ENCODE measurements at places on chromosomes 16 and 17.

GRCh38 chr17:49018116-49018612 is 21.0 kb downstream of the IGF2BP1 start:
- DNase-seq: no peak

- no peak for DNase-seq
Observed at GRCh38 chr17:68207651-68208253, 40.1 kb upstream of the AMZ2 start.

DNA sequence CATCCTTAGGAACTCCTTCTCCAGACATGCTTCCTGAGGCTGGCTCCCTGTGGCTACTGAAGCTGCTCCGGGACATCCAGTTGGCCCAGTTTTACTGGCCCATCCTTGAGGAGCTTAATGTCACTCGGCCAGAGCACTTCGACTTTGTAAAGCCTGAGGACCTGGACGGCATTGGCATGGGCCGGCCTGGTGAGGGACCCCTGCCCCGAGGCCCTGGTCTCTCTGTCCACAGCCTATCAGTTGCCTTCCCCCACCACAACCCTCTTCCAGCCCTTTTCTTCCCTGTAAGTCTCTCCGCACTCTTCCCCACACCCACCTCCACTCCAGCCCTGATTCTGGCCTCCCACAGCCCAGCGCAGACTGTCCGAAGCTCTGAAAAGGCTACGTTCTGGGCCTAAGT is 2.0 kb downstream of the TNK1 start:
- no peak for DNase-seq

DNA sequence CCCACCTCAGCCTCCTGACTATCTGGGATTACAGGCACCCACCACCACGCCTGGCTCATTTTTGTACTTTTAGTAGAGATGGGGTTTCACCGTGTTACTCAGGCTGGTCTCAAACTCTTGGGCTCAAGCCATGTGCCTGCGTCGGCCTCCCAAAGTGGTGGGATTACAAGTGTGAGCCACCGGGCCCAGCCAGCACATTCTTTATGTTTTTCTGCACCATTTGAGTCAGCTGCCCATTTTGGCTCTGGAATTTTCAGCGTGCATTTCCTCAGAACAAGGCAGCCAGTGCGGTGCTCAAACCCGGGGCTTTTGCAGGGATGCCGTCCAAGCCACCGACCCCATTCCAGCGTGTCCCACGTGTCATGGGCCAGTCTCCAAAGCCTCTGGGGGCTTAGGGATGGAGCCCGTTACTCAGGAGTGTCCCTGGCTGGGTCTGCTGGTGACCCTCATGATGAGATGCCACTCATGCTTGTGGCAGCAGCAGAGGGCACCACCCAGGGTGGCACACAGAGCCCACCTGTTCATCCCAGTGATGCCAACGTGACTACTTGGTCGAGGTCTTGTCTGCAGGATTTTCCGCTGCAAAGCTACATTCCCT is 3.7 kb upstream of the RAB40C start:
- DNase-seq: peak; percentile 32

DNA sequence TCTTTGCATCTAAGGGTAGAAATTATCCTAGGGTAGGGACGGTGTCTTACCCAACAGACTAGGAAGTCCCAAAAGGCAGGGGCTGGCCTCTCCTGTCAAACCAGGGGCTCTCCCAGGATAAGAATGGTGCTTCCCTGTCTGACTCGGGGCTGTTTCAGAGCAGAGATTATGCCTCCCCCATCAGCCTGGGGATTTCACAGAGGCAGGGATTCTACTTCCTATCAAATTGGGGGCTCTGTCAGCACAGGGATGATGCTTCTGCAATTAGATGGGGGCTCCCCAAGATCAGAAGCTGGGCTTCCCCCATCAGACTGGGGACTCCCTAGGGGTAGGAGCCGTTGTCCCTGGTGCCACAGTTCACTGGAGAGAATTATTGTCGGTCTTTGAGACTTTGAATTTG is 2.3 kb downstream of the NXPH3 start:
- no peak for DNase-seq

DNA sequence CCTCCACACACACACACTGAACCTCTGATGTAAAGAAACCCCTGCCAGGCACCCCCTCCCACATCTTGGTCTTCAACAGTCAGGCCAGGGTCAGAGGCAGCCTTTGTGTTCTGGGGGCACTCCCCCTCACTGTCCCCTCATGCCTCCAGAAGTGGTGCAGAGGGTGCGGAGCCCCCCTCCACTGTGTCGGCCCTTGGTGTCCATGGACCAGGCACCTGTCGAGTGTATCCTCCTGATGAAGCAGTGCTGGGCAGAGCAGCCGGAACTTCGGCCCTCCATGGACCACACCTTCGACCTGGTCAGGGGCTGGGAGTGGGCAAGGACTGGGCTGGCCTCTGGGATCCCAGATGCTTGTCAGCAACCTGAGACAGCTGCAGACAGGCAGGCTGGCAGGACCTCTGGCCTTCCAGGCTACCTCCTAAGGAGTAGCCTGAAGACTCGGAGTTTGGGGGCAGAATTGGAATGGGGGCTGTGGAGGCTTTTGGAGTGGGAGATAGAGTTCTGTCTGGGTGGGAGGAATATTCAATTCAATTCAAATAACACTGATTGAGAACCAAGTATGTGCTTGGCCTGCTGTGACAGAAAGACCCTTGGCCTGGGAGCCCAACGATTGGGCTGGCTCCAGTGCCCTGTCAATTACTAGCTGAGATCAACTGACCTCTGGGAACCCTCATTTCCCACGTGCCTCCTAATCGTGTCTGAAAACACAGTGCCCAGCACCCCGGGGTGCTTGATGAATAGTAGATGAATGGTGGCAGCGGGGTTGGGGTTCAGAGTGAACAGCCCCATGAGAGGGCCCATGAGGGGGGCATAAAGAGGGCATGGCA is 11.5 kb downstream of the GUCY2D start:
- no peak for DNase-seq

DNA sequence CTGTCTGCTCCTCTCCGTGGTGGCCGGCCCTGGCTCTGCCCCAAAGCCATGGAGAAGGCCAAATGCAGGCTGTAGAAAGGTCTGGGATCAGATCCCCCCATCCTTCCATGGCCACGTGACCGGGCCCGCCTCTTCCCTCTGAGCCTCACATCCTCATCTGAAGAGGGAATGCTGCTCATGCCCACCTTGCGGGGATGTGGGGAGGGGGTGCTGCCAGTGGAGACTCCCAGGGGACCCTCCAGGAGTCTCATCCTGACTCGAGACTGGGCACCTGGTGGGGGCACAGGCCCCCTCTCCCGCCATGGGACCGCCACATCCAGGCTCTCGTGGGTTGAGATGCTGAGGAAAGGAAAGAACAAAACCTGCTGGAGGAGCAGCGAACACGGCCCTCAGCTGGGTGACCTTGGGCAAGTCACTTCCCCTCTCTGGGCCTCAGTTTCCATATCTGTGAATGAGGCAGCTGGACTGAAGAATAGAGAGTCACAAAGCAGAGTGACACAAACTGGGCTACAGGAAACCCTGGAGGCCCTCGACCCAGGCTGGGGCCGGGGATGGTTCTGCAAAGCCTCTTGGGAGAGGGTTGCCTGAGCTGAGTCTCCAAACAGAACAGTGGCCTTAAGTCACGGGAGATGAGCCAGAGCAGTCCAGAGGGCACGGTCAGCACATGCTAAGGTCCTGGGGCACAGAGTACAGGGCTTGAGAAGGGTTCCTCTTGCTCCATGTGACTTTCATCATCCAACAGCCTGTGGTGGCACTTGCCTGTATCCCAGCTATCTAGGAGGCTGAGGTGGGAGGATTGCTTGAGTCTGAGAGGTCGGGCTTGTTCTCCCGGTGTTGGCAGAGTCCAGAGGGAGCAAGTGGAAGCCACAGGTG is 30.1 kb downstream of the SOCS1 start:
- no peak for DNase-seq

DNA sequence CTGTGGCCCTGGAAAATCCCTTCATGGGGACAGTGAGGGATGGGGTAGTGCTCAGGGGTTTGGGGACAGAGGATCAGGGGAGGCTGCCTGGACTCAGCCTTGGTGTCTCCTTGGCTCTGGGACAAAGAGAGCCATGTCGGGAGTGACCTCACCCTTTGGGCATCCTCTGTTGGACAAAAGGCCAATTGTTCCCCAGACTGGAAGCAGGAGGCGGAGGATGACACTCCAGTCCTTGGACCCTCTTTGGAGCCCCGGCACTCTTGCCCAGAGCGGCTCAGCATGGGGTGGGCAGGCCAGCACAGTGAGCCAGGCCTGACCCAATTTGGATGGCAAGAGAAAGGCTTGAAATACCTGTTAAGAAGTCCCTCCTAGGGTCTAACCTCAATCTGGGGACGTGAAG is 39.4 kb upstream of the PHB1 start:
- no peak for DNase-seq

DNA sequence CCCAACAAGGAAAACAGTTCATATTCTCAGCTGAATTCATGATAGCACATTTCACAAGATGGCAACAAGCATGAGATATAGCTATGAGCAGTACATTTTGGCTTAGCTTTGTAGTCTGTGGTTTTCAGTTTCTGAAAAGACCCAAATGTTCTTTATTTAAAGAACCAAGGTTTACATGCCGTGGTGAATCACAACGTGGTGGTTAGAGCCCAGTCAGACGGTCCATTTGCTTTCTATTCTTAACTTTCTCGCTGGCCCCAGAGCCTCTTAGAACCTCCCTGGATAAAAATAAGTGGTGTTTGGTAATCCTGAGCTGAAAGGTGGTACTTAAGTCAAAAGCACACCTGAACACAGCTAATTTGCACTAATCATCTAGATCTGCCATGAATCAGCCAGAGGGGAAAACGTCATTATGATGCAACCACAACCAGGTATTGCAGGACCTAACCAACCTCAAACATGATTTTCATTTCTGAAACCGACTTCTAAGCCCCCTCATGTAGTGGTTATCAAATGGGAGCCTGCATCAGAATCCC is 18.6 kb upstream of the HAPSTR1 start:
- DNase-seq: no peak

- peak; percentile 52 for DNase-seq
Observed at GRCh38 chr17:50386510-50386909, 10.8 kb downstream of the LRRC59 start.

- peak; percentile 76 for DNase-seq
Observed at GRCh38 chr17:33674685-33675084, 381.6 kb upstream of the ASIC2 start.

DNA sequence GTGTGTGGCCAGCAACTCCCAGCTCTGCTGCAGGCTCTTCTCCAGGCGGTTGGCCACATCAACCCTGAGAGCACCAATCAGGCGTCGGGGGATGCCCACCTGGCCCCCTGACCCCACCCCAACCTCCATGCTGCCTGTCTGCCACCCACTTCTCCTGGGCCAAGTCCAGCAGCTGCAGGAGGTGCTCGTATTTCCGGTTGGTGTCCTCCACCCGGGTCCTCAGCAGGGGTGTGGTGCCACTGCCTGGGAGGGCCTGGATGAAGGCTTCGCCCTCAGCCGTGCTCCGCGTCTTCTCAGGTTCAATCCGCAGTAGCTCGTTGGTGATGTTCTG is 44.6 kb downstream of the UBN1 start:
- no peak for DNase-seq

GRCh38 chr16:49651996-49652395 is 203.9 kb downstream of the ZNF423 start:
- no peak for DNase-seq

- peak; percentile 82 for DNase-seq
Observed at GRCh38 chr17:1762901-1763898, 1.3 kb downstream of the SERPINF1 start.

GRCh38 chr17:78959803-78960202 is 19.9 kb downstream of the LGALS3BP start:
- DNase-seq: no peak

DNA sequence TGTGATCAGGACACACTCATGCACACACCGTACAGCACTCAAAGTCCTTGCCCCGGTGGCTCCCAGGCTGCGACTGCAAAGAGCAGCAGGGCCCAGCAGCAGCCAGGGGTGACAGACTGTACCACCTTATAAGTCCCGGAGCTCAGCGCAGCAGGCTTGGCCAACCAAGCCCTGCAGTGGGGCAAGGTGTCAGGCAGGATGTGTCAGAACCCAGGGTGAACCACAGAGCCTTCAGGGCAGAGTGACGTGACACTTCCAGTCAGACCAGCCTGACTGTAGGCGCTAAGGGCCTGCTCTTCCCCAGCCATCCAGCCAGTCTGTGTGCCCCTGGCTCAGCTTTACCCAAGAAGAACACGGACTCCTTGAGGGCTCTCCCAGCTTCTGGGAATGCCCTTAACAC is 204.1 kb downstream of the COPRS start:
- DNase-seq: no peak

- peak; percentile 48 for DNase-seq
Observed at GRCh38 chr17:35947156-35947585, 3.7 kb upstream of the LYZL6 start.

- no peak for DNase-seq
Observed at GRCh38 chr17:64103391-64104364, 26.3 kb downstream of the ERN1 start.

GRCh38 chr17:58370309-58370708 is 18.3 kb upstream of the SUPT4H1 start:
- DNase-seq: no peak

DNA sequence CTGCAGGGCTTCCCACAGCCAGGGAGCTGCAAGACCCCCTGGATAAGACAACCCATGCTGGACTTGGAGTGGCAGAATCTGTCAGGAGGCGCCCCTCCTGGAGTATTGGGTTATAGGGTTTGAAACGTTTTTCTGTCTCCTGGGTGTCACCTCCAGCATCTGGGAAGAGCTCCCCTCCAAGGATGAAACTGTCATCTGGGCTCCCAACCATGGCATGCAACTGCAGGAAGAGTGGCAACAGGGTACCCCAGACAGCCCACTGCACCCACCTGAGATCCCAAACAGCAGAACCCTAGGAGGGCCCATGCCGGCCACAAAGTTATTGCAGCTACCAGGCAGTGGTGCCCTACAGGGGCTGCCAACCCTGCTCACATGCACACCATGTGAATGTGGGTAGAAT is 636 bp upstream of the GSG1L start:
- no peak for DNase-seq

DNA sequence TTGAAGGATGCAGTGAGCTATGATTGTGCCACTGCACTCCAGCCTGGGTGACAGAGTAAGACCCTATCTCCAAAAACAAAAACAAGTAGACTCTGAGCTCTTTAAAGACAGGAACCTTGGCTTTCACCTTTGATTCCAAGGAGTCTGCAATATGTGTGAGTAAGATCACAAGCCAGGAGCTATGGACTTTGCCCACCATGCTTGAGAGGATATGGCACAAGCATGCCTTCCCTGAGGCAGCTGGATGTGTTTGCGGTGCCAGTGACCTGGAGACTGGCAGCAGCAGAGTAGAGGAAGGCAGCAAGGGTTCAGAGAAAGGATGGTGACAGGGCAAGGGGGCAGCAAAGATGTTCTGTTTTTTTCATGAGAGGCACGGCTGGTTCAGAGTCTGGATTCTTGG is 14.5 kb upstream of the PRKCA start:
- no peak for DNase-seq

- peak; percentile 57 for DNase-seq
Observed at GRCh38 chr16:71927383-71927782, 32.1 kb downstream of the IST1 start.

Measured in right hindlimb (tissue), 1 donor.